ENCODE measurements at places on chromosomes 16 and 17. TPM values are rescaled to one million over a fixed set of nuclear protein-coding genes. Genes with fewer than 3 reads are reported as not detected.

CACNA1H gene
- 4.2 TPM for total RNA-seq

DNA sequence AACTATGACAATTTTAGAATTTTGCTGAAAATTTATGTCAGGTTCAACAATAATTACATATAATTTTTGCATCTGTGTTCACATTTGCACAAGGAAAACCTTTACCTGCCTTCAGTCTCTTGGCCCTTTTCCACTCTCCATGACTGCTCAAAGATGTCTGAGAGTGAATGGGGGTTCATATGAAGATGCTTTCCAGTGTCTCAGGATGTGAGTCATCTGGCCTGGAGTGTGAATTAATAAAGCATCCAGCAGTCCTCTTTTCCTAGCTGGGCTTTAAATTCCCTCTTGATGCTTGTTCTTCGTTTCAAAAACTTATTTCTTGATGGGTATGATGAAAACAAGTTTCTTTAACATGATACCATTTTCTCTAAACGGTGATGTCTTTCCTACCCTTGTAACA, 99.9 kb downstream of the CDK5R1 start:
- H3K27ac ChIP-seq: no peak overlapping the region
- H3K36me3 ChIP-seq: no peaks in the 10 kb centered on the region
- H3K27me3 ChIP-seq: no peaks in the 10 kb centered on the region
- no peaks in the 10 kb centered on the region for H3K4me1 ChIP-seq
- no peak overlapping the region for H3K4me3 ChIP-seq

IRX6 gene
- total RNA-seq: not detected

CACNG4 gene
- not detected for total RNA-seq

DNA sequence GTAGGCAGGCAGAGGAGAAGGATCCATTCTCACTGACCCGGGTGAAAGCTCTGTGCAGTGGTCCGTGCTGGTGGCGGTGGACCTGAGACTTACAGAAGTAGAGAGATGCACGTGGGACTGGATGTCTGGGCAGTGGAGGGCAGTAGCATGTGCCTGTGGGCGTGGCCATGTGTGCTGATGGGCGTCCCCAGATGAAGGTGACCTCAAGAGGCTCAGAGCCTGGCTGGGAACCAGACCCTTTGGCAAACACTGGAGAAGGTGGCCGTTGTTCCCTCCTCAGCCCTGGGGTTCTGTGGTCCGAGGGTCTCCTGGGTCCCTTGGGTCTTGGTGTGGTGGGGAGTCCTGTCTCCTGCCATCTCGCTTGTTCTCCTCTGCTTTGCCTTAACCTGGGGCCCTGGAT, 15.6 kb downstream of the WSCD1 start:
- DNase-seq: no peak
- no peaks in the 10 kb centered on the region for H3K36me3 ChIP-seq
- no peaks in the 10 kb centered on the region for H3K4me1 ChIP-seq
- no peak overlapping the region for H3K4me3 ChIP-seq

SDK2 gene
- 0.59 TPM for total RNA-seq

TEKT5 gene
- not detected for total RNA-seq

DNA sequence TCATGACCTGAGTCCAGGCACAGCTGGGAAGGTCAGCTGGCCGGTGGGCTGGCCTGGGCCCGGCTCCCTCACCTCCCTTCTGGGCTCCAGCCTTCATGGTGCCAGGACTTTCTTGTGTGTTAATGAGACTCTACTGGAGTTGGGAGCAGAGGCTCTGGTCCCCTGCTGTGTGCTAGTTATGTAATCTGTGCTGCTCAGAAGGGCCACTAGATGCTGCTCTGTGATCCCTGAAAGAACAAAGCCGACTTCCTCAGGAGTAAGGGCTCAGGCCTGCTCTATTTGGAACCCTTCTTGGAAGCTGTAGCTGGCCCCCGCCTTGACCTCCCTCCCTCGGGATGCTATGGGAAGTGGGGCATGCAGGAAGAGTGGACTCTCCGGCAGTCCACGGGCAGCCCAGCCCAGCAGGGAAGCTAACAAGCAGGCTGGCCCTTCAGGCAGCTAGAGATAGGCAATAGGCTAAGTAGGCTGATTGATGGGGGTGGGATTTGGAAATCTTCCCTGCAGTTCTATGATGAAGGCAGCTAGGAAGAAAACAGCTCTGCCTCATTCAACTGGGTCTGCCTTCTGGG, 3.3 kb upstream of the CDK5R1 start:
- no peak overlapping the region for H3K4me3 ChIP-seq
- peak; percentile 57 for DNase-seq

- H3K27me3 ChIP-seq: no peaks in the 10 kb centered on the region
- no peak overlapping the region for H3K27ac ChIP-seq
- H3K4me3 ChIP-seq: no peak overlapping the region
These were observed 10.9 kb downstream of the HSPB9 start for GRCh38 chr17:42133461-42134041.

KRTAP3-3 gene
- not detected for total RNA-seq

DNA sequence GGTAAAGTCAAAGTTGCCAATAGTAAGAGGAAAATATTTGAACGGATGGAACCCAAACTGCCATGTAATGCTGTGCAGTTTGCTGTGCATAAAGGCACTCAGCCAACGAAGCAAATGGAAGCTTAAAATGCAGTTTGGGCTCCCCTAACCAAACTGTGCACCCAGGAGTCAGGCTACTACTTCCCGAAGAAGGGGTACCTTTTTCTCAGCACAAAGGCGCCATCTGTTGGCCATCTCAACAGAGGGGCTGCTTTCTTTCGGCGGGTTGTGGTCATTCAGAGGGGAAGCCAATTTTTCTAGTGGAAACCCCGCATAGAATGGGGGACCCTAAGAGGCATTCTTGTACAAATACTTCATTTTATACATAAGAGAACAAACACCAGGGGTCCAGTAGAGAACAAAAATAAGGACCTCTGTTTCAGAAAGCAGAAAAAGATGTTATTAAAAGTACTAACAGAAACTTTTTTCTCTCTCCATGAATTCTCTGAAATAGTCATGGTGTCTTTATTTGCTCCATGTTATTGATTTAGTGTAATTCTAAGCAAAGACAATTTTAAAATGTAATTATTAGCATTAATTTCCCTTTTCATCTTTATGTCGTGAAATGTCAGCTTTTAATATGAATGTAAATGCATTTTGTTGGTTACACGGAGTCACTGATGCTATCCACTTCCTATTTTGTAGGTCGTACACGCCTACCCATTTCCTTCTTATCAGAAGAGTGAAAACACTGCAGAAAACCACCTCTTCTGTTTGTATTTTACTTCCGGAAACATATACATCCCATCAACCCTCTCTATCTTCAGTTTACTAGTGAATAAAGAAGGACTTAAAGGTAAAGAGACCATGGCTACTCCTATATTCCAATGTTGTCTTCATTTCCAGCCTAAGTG, 453.3 kb downstream of the KCNJ2 start:
- no peaks in the 10 kb centered on the region for H3K27me3 ChIP-seq
- DNase-seq: no peak
- H3K4me1 ChIP-seq: no peaks in the 10 kb centered on the region
- H3K27ac ChIP-seq: no peak overlapping the region
- H3K36me3 ChIP-seq: no peaks in the 10 kb centered on the region
- H3K4me3 ChIP-seq: no peak overlapping the region

STXBP4 gene
- total RNA-seq: 7.6 TPM

CDK3 gene
- total RNA-seq: 11.6 TPM

DNAAF1 gene
- 0.27 TPM for total RNA-seq

DNA sequence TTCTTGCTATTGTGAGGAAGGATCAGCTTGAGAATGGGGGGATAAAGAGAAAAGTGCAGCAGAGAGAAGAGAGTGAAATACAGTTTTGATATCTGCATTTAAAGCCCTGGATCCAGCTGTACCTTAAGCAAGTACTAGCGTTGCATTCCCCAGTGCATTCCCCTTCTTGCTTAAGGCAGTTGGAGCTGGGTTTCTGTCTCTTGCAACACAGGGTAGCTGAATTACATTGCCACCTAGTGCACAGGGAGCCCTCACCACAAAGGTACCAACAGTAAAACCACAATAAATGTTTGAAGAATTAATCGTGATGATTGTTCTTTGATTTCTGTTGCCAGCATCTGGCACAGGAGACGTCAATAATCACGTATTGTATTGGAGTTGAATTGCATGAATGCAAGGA, 588.7 kb downstream of the RBFOX1 start:
- no peak overlapping the region for H3K4me3 ChIP-seq
- no peaks in the 10 kb centered on the region for H3K4me1 ChIP-seq
- H3K27me3 ChIP-seq: no peaks in the 10 kb centered on the region
- no peak for DNase-seq
- no peaks in the 10 kb centered on the region for H3K36me3 ChIP-seq

LRRC36 gene
- not detected for total RNA-seq

TRPV2 gene
- 125 TPM for total RNA-seq

CRHR1 gene
- total RNA-seq: not detected

DNA sequence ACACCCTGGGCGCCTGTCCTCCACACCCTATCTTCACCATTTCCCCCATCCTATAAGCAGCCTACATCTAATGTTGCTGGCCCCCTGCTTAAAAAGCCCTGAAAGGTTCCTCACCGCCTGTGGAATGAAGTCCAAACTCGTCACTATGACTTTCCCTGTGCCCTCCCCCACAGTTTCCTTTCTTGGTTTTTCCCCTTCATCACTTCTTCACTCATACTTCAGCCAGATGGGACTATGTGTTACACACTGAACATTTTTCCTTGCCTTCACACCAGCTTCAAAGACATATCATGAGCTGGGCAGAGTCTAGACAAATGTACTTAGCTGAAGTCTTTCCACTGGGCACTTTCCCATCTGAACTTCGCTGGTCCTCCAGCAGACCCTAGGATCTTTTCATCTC, 1.5 kb upstream of the MARCHF10 start:
- no peak overlapping the region for H3K27ac ChIP-seq
- no peaks in the 10 kb centered on the region for H3K36me3 ChIP-seq
- H3K4me3 ChIP-seq: no peak overlapping the region
- H3K27me3 ChIP-seq: peaks cover 10% of the 10 kb centered on the region
- no peak for DNase-seq

GRCh38 chr17:56756536-56756935, 77.2 kb downstream of the C17orf67 start:
- no peaks in the 10 kb centered on the region for H3K36me3 ChIP-seq
- H3K27ac ChIP-seq: no peak overlapping the region
- no peaks in the 10 kb centered on the region for H3K27me3 ChIP-seq
- H3K4me1 ChIP-seq: peaks cover 33% of the 10 kb centered on the region
- DNase-seq: no peak

DNA sequence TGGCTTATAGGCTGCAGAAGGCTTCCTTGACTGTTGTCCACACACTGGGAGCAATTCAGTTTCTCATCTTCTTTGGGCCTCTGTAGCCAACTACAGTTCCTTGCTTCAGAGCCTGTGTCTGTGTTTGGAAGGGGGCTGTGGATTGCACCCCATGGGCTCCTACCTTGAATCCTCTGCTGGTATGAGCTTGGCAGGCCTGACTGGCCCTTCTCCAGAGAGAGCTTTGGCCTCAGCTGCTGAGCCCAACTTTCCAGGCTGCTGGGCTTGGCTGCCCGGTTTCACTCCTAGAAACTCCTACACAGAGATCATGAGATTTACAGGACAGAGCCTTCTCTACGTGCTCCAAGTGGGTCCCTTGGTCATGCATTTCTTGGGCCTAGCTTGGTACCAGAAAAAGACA, 354.4 kb downstream of the SNX29 start:
- no peak overlapping the region for H3K27ac ChIP-seq
- DNase-seq: no peak
- no peak overlapping the region for H3K4me3 ChIP-seq
- H3K36me3 ChIP-seq: no peaks in the 10 kb centered on the region

GRCh38 chr17:83101805-83102480, 22.5 kb downstream of the METRNL start:
- no peak for DNase-seq
- no peak overlapping the region for H3K4me3 ChIP-seq
- no peaks in the 10 kb centered on the region for H3K27me3 ChIP-seq
- no peaks in the 10 kb centered on the region for H3K36me3 ChIP-seq
- peaks cover 14% of the 10 kb centered on the region for H3K4me1 ChIP-seq

- H3K27ac ChIP-seq: no peak overlapping the region
- H3K36me3 ChIP-seq: no peaks in the 10 kb centered on the region
- no peak overlapping the region for H3K4me3 ChIP-seq
- H3K27me3 ChIP-seq: no peaks in the 10 kb centered on the region
- no peak for DNase-seq
These were observed 57.9 kb downstream of the GNA13 start for GRCh38 chr17:64998436-64999190.

- no peaks in the 10 kb centered on the region for H3K4me1 ChIP-seq
- H3K36me3 ChIP-seq: no peaks in the 10 kb centered on the region
- no peak overlapping the region for H3K27ac ChIP-seq
These were observed 15.7 kb upstream of the RNF222 start for GRCh38 chr17:8413328-8413727.

DNA sequence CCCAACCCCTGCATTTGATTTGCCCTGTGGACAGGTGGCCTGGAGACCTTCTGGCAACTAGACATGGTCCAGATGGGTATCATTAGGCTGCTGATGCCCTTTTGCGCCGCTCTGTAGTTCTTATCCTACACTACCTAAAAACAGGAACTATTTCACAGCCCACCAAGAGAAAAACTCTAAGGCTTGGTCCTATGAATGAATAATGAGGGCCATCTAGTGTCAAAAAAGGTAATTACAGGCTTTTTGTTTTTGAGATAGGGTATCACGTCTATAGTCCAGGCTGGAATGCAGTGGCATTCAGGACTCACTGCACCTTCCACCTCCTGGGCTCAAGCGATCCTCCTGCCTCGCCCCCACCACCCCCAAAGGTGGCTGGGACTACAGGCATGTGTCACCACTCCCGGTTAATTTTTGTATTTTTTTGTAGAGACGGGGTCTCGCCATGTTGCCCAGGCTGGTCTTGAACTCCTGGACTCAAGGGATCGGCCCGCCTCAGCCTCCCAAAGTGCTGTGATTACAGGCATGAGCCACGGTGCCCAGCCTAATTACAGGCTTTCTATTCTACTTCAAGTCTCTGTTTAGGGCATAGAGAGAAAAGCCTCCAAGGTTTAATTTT, 20.9 kb downstream of the COIL start:
- peaks cover 65% of the 10 kb centered on the region for H3K36me3 ChIP-seq
- no peak overlapping the region for H3K4me3 ChIP-seq
- no peaks in the 10 kb centered on the region for H3K27me3 ChIP-seq
- DNase-seq: peak; percentile 71

GRCh38 chr16:19140396-19140795, 26.6 kb downstream of the ITPRIPL2 start:
- no peak overlapping the region for H3K27ac ChIP-seq
- H3K4me1 ChIP-seq: no peaks in the 10 kb centered on the region
- no peaks in the 10 kb centered on the region for H3K36me3 ChIP-seq
- no peak overlapping the region for H3K4me3 ChIP-seq

DNA sequence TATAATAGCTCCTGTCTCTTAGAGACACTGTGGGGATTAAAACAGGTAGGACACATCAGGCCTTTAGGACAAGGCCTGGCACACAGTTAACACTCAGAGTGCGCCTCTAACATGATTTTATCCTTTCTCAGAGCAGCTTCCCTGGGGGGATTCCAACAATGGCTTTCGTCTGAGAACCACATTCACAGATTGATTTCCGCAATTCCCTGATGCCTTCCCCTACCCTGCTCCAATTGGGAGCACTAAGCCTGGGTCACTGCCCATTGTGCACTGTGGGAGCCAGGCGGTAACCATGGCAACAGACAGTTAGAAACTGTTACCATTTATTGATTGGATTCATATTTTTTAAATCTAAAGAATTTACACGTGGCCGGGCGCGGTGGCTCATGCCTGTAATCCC, 5.9 kb upstream of the ALKBH5 start:
- no peak for DNase-seq
- H3K4me1 ChIP-seq: peaks cover 9% of the 10 kb centered on the region
- no peak overlapping the region for H3K4me3 ChIP-seq
- H3K36me3 ChIP-seq: no peaks in the 10 kb centered on the region
- no peak overlapping the region for H3K27ac ChIP-seq

GRCh38 chr16:74450236-74450635, 29.0 kb upstream of the CLEC18B start:
- no peaks in the 10 kb centered on the region for H3K4me1 ChIP-seq
- DNase-seq: no peak
- no peak overlapping the region for H3K27ac ChIP-seq
- peaks cover 65% of the 10 kb centered on the region for H3K36me3 ChIP-seq
- H3K27me3 ChIP-seq: no peaks in the 10 kb centered on the region
- H3K4me3 ChIP-seq: no peak overlapping the region

MAPT gene
- 0.69 TPM for total RNA-seq
